ENCODE measurements at places on chromosomes 1 and 21.

GRCh38 chr1:119103764-119104163, 36.7 kb downstream of the WARS2 start:
- DNase-seq: no peak

GRCh38 chr1:109959974-109960744, 24.4 kb upstream of the AHCYL1 start:
- DNase-seq: peak; percentile 79

GRCh38 chr1:223695941-223696340, 16.4 kb upstream of the CAPN2 start:
- no peak for DNase-seq

- peak; percentile 59 for DNase-seq
These were observed 7.5 kb upstream of the KPNA6 start for GRCh38 chr1:32100359-32100758.

GRCh38 chr1:111733183-111733991, 5.8 kb downstream of the INKA2 start:
- peak; percentile 96 for DNase-seq

Measured in fibroblast of mammary gland (primary cell).